Neural progenitor cell (in vitro differentiated cells): ENCODE measurements at places on chromosomes 3 and 15.

DNA sequence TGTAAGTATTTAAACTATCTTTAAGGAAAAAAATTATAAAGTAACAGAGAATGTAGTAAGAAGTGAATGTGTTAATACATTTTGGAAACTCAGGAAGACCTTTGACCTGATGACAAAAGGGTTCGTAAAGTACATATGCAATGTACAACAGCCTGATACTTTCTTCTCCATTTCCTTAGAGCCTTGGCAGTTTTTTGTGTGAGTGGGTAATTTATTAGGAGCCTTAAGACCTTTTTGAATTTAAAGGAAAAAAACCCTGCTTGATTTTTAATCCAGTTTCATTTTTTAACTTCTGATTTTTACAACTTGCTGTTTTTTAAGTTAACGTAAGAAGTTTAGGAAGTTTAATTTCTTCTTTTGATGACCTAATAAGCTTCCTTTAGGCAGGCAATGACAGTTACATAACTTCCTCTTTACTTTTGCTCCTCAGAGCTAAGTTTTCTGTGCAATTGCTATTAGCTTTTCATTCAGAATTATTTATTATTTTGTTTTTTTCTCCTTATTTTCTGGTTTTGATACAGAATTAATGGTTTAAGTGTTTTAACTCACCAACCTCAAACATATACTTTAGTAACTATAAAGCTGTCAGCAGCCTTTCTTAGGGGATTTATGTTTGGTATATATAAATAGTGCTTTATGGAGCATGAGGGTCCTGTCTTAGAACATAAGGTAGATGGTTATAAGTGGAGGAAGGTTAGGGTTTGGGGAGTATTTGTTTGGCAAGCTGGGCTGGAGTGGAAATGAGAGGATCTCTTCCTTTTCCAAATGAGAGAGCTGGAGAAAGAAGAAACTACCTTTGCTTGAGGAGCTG is 35.2 kb downstream of the ARMC8 start:
- DNase-seq, result no peak

DNA sequence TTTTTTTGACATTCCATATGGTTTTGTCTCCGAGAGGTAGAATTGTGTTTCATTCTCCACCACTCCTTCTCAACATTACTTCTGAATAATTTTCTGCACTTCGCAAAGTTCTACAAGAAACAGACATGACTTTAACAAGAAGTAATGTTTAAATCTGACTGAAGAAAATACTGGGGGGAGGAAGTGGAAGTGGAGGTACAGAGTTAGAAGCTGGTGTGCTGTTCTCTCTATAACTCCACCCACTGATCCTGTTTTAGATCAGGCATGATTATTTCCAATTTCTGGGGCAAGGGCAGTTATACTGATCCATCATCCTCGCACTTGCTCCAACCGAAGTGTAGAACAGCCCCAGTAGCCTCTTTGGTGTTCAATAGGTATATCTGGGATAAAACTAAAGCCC is 9.2 kb upstream of the MCCC1 start:
- DNase-seq, result no peak

- DNase-seq, result no peak
Observed at GRCh38 chr3:50111757-50112156, 23.0 kb downstream of the RBM5 start.

DNA sequence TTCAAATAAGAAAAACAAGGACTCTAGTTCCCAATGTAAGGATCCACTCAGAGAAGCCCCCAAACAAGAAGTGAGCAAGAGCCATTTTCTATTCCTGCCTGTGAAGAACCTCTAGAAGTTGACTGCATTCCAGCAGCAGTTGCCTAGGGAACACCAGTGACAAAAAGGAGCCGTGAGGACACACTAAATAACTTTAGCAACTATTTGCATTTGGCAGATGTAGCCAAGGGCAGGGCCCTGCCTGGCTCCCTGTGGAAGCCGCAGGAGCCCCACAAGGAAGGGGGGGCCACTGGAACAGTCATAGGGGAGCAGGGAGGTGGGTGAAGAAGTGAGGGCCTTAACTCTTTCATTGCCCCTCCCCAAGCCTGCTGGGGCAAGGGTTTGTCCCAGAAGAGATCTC is 470.2 kb upstream of the PROK2 start:
- DNase-seq, result peak; percentile 35

GRCh38 chr15:61871926-61872522 is 188.2 kb downstream of the VPS13C start:
- peak; percentile 15 for DNase-seq

- DNase-seq, result no peak
Observed at GRCh38 chr3:27458929-27459328, 25.3 kb downstream of the SLC4A7 start.

- DNase-seq, result no peak
Observed at GRCh38 chr15:33738941-33739664, 229.2 kb upstream of the CHRM5 start.

DNA sequence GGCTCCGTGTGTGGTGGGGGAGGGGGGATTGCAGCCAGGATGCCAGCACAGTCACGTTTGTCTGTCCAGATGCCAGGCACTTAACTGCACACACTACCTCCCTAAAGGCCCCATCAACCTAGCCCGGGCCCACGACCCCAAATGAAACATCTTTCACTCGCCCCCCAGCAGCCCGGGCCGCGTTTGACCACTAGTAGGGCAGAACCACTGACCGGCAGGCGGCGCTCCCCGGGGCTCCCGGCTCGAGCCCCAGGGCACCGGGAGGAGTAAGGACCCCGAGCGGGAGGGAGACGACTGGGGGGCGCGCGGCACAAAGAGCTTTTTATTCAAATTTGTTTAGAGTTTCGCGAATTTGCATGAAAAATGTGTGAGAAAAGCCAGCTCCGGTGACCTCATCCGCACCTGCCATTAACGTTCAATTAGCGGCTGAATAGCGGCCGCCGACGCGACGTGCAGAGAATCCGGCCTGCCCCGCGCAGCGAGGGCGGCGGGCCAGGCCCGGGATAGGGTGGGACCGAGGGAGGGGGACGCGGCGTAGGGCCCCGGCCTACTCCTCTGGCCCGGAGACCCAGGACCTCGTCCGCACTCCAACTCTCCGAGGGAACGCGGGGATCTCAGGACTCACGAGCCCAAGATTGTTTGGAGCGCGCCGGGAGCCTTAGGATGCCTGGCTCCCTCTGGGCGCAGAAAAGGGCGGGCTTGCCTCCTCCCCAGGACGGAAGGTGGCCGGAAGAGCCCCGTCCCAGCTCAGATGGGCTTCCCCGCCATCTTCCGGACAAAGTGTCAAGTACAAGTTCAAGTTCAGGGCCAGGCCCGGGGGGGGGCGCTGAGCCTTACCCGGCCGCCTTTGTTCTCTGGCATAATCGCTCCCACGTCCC is 64.9 kb upstream of the POLG start:
- peak; percentile 73 for DNase-seq

DNA sequence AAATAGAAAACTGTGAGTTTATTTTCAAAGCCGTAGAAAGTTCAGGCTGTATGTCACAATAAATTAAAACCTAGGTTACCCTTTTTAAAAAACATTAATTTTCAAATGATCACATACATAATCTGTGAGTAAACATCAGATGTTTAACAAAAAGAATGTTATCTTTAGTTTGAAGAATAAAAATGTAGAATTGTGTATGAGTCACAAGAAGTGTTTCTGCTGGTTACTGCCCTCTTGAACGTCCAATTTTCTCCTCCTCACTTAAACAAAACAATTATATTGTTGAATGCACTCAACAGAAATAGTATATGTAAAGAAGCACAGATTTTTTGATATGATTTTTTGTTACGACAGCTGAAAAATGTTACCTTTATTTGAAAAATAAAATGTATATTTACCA is 855.1 kb downstream of the ROBO1 start:
- no peak for DNase-seq

DNA sequence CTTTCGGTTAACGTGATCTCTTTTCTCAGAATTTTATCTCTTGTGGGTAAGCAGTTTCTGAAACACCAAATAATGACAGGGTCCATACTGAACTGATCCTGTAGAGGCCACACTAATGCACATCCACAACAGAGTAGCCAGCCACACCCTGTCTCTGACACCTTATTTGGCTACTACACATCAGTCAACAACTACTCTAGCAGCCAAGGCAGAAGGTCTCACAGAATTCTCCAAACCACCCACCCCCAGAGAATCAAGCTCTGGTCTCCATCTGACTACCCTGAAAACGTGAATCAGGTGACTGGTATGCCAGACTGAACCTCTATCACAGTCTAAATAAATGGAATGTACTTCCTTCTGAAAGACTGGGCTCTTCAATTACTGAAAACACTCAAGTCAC is 38.0 kb downstream of the EDC3 start:
- DNase-seq, result no peak

GRCh38 chr3:114078126-114078525 is 21.6 kb downstream of the QTRT2 start:
- DNase-seq, result no peak

GRCh38 chr3:76387000-76387399 is 601.7 kb upstream of the ZNF717 start:
- peak; percentile 3 for DNase-seq

GRCh38 chr15:70062321-70062956 is 35.3 kb downstream of the TLE3 start:
- peak; percentile 48 for DNase-seq

- no peak for DNase-seq
Observed at GRCh38 chr3:53519065-53519709, 24.8 kb downstream of the CACNA1D start.

DNA sequence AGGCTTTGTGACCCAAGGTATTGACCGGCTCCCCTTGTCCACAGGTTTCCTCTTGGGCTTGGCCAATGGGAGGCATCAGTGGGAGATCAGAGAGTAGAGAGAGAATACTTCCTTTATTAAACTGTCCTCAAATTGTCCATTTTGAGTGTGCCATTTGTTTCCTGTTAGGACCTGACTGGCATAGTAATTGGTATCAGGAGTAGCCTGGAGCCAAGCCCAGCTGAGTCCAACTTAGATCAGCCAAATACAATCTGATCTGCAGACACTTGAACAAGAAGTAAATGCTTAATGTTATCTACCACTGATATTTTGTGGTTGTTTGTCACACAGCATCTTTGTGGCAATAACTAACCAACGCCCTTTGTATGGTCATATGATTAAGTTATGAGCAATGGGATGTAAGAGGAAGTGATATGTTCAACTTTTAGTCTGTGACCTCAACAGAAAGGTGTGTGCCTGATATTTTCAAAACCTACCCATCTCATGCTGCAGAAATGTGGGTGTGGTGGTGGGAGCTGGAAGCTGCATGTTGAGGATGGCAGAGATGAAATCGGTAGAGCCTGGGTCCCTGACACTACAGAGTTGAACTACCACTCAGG is 13.3 kb downstream of the MYD88 start:
- DNase-seq, result no peak

- DNase-seq, result peak; percentile 48
Observed at GRCh38 chr3:139675327-139675726, 2.4 kb downstream of the NMNAT3 start.

- no peak for DNase-seq
Observed at GRCh38 chr3:72421126-72421525, 427.1 kb downstream of the SHQ1 start.
